Stimulated activated CD4-positive, alpha-beta T cell treated with anti-CD3 and anti-CD28 coated beads, TNF-alpha, amount 100 ng/mL, for 1 hour (primary cell): ENCODE measurements at places on chromosomes 11 and 22.
A peak's percentile ranks its signal among the peaks of the same experiment; 100 is the strongest.

- no peak for DNase-seq
Observed at GRCh38 chr11:11622772-11623171, 967 bp upstream of the GALNT18 start.

DNA sequence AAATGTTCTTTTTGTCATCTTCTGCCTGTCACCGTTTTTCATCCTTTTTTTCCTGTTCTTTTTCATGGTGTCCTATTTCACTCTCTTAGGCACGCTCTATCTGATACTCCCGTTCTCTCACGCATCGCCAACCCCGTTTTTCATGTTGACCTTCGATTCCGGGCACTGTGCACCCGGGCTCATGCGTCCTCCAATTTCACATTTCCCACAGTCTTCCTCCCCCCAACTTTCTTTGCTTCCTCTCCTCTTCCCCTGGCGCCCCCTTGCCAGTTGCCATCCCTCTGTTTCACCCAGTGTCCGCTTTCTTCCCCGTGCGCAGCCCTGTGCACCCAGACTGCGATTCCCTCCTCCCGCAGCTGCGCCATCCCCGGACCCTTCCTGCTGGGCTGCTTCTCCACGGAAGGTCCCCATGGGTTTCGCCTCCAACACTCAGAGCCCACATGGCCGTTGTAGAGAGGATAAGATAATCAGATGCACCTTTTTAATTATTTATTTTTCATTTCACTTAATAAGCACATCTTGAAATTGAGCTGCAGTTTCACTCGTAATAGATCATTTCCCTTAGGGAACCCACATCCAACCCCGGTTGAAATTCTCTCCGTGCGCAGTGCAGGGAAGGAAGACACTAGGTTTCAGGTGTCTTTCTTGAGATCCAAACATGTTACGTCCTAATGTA, 791.1 kb downstream of the NTM start:
- DNase-seq, result no peak

- peak; percentile 7 for DNase-seq
Observed at GRCh38 chr11:78645226-78646202, 70.8 kb upstream of the NARS2 start.

DNA sequence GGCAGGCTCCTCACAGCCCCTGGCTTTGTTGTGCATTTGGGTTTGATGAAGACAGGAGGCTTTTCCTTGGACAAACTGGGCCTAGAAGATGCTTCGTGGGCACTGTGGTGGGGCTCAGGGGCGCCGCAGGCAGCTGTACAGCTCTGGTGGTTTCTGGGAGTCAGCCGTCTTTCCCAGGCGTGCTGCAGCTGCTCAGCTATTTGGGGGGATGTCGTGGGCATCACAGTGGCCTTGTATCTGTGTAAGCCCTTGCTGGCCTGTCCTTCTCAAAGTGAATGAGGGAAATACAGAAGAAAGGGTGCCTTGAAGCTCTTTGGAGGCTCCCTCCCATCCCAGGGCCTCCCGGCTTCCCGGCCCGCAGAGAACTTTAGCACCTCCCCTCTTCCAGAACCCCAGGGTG, 89.5 kb downstream of the TBC1D22A start:
- no peak for DNase-seq

- DNase-seq, result no peak
Observed at GRCh38 chr11:34028425-34028824, 23.1 kb upstream of the CAPRIN1 start.

DNA sequence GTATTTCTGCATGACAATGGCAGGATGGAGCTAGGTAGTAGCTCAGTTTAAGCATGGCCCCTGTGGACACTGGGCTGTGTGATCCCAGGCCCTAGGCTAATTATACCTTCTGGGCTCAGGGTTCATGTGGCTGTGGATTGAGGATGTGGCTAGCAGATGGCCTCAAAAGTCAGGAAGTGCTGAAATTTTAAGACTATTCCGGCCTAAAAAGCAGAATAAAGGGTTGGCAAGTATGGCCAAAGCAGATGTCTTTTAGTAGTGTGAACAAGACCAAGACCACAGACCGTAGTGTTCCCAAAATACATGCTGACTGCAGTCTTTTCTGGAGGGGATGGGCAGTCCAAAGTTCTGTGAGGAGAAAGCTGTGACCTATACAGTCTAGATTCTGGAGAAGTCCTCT, 115.7 kb upstream of the RAG2 start:
- DNase-seq, result no peak

- no peak for DNase-seq
Observed at GRCh38 chr11:117589063-117589462, 208.0 kb downstream of the DSCAML1 start.

DNA sequence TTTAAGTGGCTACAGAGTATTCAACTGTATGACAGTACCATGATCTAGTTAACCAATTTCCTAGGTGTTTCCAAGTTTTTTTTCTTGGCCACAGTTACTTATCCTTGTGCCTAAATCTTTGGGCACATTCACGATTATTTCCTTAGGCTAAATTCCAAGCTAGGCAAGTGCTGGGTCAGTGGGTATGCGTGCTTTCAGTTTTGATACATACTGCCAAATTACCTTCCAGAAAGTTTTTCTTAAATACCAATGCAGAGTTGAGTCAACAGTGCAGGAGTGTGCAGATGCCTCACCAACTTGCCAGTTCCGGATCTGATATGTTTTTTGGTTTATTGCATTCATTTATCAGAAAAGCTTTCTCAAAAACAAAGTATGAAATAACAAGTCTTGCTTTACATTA, 67.9 kb upstream of the OR4B1 start:
- no peak for DNase-seq
